GM19239 (cell line): ENCODE measurements at places on chromosomes 6 and 20.
A peak's percentile ranks its signal among the peaks of the same experiment; 100 is the strongest.

GRCh38 chr6:109118337-109118736 is 23.0 kb downstream of the CEP57L1 start:
- DNase-seq = no peak

DNA sequence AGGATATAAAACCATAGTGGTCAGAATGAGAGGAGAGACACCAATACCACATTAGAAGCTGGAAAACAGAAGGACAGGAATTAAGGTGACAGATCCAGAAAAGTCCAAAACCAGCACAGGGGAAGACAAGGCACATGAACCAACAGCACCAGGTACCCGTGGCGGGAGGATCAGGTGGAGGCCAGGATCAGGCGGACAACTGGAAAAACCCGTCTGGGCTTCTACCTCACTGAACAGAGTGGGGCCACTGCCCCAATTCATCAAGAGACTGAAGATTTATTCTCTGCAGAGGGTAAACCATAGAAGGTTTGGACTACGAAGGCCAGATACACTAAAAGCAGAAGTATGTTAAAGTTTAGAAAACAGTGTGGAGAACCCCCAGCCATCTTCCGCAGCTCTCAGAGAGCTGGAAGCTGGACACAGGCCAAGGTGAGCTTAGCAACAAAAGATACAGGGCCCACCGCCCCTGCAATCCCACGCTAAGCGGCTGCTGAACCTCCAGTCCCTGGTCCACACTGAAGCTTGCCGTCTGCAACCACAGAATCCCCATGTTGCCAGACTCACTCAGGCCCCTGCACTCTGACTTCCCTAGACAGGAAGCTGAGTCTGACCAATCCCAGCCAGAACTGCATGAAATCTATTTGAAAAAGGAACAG is 29.9 kb downstream of the ABHD12 start:
- DNase-seq = no peak

- DNase-seq = no peak
These were observed 25.1 kb downstream of the GLP1R start for GRCh38 chr6:39073471-39074355.

DNA sequence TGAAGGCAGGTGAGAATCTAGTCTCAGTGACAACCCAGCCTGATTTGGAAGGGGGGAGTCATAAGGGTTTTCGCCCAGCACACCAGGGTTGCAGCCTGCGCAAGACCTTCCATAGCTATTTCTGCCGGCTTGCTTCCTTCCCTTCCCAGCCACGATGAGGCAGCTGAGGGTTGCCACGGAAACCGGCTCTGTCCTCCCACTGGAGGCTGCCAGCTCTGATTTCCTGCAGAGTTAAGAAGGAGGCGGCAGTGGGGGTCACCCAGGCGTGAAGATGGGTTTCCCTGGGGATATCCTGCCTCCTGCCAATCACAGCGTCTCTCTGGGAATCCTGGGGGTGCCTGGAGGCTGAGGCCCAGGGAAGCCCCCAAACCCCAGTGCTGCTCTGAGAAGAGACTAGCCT is 23.1 kb upstream of the KCNB1 start:
- no peak for DNase-seq

- DNase-seq = no peak
These were observed 62.7 kb downstream of the ANKS1A start for GRCh38 chr6:34951731-34952130.

DNA sequence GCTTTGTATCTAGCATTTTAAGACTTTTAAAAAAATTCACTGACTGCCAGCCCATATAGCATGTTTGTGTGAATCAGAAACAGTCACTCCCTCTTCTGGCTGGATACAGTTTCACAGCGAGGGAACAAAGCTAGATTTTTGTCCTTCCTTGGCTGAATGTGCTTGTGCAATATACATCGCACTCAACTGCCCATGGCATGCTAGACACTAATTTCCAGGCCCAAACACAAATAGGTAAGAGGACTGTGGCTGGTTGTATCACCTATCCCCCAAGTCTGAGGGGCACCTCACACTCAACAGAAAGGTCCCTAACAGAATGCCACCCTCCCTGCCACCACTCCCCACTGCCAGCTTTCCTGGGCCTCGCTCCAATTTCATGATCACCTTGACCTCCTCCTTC is 16.2 kb upstream of the BLCAP start:
- DNase-seq = no peak

GRCh38 chr6:38194282-38194572 is 374.7 kb downstream of the ZFAND3 start:
- no peak for DNase-seq

DNA sequence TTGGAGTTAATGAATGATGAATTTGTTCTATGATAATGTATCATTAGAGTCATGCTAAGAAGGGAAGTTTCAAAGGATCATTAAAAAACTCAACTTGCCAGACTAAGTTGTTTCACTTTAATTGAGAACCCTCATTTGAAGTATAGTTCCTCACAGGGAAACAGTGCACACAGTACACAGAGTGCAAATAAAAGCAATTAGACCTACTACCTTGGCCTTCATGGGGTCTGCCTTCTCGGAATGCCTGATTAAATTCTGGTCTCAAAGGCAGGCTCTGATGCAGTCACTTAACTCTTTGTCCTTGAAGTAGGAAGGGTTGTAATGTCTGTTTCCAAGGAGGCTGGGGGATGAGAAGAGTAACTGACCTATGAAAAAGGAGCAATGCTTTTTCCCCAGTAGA is 457.3 kb downstream of the TBC1D32 start:
- DNase-seq = no peak

- DNase-seq = no peak
These were observed 122.4 kb downstream of the MCHR2 start for GRCh38 chr6:99871641-99872040.

- no peak for DNase-seq
These were observed 9.1 kb downstream of the ETV7 start for GRCh38 chr6:36378243-36378920.

GRCh38 chr6:20366082-20366830 is 35.4 kb upstream of the E2F3 start:
- no peak for DNase-seq

DNA sequence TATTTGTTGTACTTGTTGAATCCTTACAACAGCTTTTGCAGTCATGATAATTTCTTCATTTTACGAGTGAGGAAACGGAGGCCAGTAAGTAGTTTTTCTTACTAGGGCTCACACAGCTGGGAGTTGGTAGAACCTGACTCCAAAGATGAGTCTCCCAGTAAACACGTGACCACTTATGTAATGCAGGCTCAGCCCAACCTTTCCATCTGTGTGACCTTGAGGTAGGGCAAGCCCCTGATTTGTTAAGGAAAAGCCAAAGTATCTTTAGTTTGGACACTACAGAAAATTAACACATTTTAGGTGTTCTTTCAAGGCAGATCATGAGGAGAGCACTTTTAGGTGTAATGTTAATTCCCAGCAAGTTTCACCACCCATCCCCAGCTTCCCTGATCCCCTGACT is 111.3 kb downstream of the LRRC1 start:
- DNase-seq = no peak

- DNase-seq = no peak
These were observed 3.5 kb upstream of the NT5DC1 start for GRCh38 chr6:116096979-116097816.

DNA sequence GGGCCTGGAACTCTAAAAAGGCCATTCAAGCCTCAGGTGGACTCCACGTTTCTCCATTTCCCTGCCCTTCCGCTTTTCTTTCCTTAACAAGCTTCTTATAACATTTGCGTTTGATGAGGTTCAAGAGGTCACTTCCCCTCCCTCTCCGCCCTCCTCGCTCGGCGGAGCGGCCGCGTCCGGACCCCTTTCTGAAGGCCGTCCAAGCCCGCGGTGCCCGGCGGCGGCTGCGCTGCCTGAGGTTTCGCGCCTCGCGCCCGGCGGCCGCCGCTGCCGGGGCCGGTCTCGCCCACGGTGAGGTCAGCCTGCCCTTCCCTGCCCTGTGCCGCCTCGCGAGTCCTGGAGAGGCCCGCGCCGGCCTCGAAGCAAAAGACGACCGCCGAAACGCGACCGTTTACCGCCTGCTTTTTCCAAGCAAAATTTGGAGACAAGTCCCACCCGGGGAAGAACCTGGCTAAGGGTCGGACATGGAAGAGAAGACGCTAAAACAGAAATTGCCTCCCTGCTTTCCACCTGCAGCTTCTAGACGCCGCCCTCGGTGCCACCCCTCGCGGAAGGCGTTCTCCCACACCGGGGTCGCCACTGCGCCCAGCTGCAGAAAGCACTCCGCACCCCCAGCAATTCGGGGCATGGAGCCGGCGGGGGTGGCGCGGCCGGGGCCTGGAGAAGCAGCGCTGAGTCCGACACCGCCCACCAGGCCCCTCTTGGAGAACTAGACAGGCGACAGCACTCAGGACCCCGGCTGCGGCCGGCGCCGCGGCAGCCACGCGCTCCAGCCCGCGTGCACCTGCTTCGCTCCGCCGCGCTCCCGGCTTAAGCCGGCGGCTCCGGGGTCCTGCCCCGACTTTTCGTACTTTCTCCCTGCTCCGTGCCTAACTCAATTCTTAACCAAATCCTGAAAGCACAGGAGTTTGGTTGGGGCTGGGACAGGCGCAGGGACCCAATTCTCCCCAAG is 11.0 kb upstream of the FOXF2 start:
- no peak for DNase-seq

GRCh38 chr6:38997128-38997761 is 51.3 kb upstream of the GLP1R start:
- DNase-seq = no peak

DNA sequence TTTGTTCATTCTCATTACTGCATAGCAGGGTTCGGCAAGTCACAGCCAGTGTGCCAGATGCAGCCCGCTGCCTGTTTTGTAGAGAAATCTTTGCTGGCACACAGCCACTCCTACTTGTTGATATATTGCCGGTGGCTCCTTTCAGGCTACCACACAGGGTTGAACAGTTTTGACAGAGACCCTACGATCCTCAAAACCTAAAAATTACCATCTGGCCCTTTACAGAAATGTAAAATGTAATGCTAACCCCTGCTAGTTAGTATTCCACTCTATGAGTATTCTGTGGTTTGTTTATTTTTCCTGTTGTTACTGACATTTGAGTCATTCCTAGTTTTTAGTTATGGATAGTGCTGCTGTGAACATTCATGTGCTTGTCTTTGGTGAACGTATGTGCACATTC is 11.5 kb downstream of the DHX35 start:
- DNase-seq = no peak

- no peak for DNase-seq
These were observed 509.7 kb upstream of the SULF2 start for GRCh38 chr20:48294942-48295341.

GRCh38 chr20:45410887-45411286 is 2.8 kb downstream of the DBNDD2 start:
- DNase-seq = no peak

DNA sequence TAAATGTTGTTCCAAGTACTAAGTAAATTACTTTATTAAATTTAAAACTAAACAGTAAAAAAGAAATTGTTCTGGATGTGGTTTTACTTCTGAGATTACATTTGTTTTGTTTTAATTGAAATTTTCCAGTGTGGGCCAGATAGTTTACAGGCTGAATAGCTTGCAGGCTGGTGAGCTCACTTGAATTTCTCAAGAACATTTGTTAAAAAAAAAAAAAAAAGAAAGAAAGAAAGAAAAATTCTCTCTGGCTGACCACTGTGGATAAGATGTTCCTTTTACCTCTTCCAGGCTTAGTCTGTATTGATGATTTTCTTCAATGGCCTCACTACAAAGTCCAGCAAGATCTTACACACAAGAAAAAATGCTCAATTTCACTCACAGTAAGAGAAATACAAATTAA is 85.4 kb downstream of the PLCG1 start:
- no peak for DNase-seq

GRCh38 chr6:46217671-46218131 is 46.9 kb upstream of the ENPP5 start:
- DNase-seq = peak; percentile 6

DNA sequence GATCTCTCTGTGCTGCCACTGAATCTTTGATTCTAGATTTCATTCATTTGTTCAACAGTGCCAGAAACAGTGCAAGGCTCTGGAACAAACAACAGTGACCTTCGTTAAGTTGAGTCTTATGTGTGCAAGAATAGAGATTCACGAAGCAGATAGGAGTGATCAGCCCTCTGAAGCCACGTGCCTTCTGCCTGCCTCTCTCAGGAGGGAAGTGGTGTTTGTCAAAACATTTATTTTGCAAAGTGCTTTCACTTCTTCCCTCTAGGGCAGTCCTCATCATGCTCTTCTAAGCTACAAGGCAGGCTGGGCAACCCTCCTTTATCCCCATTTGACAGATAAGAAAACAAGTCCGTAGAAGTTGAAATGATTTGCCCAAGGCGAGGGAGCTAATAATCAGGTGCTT is 204.3 kb downstream of the TFAP2C start:
- no peak for DNase-seq

DNA sequence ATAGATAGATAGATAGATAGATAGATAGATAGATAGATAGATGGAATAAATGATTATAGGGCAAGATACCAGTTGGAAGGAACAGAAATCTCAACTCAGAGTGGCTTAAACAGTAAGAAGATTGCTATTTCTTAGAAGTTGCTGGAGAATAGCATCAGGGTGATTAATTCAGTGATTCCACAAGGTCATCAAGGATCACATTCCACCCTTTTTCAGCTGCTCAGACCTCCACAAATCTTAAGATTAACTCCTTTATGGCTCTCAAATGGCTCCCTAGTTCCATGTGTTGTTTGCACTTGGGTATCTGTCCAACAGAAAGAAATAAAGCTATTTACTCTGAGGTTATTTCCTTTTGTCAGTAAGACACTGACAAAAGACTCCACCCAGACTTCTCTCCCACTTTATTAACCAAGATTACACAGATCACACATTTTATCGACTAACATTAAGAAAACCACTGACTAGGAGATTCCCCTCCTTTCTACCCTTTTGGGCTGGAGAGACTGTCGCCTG is 68.3 kb upstream of the KIF16B start:
- no peak for DNase-seq
